Effector memory CD4-positive, alpha-beta T cell (primary cell): ENCODE measurements at places on chromosomes 7 and 10.

DNA sequence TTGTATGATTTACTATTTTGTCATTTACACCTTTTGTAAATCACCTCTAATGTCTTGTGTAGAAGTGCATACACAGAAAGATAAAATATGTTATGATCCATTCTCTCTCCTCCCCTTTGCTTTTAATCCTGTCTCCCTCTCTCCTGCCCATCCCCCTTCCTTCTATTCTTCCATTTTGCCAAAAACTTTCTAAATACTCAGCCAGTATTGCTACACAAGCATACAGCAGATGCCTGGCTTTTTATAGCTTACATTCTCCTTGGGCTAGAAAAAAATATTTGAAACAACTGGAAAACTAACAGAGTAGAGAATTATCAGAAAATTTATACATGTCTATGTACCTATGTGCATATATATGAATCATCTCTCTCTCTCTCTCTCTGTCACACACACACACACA, 308.7 kb upstream of the BMPER start:
- no peak for DNase-seq

- no peak for DNase-seq
These were observed 30.1 kb downstream of the CRHR2 start for GRCh38 chr7:30652132-30652531.

- DNase-seq = no peak
These were observed 122.5 kb upstream of the LANCL2 start for GRCh38 chr7:55242613-55243012.

DNA sequence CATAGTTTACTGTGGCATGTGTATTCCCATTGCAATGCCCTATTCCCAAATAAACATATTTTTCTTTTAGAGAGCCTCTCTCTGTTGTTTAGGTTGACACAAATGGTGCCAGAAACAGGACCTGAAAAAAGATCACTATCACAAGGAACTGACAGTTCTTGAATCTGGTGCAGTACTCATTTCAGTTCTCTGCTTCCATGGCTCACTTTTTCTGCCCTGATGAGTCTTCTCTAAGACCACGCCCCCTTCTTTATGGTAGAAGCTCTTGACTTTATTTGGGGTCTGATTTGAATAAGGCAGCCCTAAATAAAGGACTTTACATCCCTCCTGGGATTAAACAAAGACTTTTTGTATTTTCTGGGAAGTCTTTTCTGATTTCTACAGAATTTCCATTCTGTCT, 3.5 kb upstream of the CCDC126 start:
- DNase-seq = no peak

- no peak for DNase-seq
These were observed 5.8 kb upstream of the SLC13A4 start for GRCh38 chr7:135733603-135734342.

DNA sequence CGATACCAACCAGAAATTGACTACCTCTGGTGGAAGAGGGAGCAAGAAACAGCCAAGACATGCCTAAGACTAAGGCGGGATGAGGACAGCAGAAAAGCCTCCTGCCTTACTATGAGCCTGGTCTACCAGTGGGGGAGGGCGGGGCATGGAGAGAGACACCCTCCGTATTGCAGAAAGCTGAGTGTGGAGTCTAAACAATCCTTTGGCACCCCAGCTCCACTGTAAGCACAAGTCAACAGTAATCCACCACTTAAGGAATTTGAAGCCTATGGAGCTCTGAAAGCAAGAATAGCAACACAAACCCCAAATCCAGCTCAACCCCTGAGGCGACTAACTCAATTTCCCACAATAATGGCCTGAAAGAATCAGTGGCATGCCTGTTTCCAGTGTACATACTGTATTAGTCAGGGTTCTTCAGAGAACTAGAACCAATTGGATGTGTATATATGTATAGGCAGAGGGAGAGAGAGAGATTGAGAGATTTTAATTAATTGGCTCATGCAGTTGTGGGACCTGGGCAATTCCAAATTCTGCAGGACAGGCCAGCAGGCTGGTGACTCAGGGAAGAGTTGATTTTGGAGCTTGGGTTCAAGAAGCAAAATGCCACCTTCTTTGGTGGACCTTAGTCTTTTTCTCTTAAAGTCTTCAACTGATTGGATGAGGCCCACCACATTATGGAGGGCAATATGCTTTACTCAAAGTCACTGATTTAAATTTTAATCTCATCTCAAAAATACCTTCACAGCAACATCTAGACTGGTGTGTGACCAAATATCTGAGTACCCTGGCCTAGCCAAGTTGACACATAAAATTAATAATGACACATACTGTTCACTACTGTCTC, 13.5 kb downstream of the PPIF start:
- DNase-seq = no peak

- DNase-seq = no peak
These were observed 127.0 kb upstream of the JCAD start for GRCh38 chr10:30186371-30186875.

- DNase-seq = no peak
These were observed 73.0 kb upstream of the SFMBT2 start for GRCh38 chr10:7483848-7484247.

DNA sequence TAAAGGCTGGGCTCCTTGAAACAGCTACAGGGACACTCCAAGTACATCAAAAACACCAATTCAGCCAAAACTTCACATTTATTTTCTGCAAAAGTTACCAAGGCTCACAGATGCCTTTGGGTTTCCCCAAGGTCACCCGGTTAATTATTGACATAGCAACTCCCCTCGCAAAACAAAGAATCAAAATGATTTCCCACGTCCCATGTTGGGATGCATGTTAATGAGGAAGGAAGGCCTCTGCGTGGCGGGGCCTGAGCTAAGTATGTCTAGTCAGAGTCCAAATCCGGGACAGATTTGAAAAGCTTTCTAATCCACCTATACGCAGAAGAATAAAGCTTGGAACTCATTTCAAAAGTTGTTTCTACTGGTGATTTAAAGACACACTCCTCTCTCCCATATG, 535 bp upstream of the TMEM72 start:
- no peak for DNase-seq

DNA sequence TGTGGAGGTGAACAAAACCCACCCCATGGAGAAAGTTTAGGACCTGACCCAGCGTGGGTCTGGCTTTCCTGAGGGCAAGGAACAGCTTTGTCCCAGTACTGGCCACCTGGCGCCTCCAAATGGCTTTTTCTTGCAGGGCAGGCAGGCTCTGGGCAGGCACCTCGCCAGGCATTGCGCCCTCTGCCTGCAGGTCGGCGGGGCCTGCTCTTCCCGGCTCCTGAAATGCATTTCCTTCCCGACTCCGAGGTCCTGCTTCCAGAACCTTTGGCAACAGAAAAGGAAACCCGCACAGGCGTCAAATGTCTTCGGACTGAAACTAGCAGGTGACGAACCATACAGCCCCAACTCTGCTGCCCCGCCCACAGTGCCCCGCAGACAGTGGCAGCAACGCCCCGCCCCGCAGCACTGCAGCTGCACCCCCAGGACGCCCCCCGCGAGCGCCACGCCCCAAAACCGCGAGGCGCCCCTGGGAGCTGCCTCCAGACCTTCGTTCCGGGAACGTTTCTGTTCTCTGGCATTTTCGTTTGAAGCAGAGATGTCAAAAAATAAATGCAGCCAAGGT, 65.5 kb downstream of the C10orf143 start:
- no peak for DNase-seq

- DNase-seq = no peak
These were observed 54.6 kb downstream of the DKK1 start for GRCh38 chr10:52368725-52369124.

GRCh38 chr7:159114096-159114495, 30.6 kb downstream of the VIPR2 start:
- no peak for DNase-seq
